ENCODE measurements at places on chromosomes 13 and 19. TPM values are rescaled to one million over a fixed set of nuclear protein-coding genes. Genes with fewer than 3 reads are reported as not detected.

The LSM14A gene
- total RNA-seq: 267 TPM

The MBNL2 gene
- 13.5 TPM for total RNA-seq

The BEST2 gene
- 0.62 TPM for total RNA-seq

The CEACAM4 gene
- total RNA-seq: not detected

The LRFN3 gene
- total RNA-seq: 24.1 TPM

The SMIM44 gene
- total RNA-seq: not detected

The YJEFN3 gene
- 4.4 TPM for total RNA-seq

The CILP2 gene
- total RNA-seq: 0.38 TPM

The CPT1C gene
- 14.4 TPM for total RNA-seq

The MADCAM1 gene
- 0.40 TPM for total RNA-seq

Measured in A549 treated with ZK216348 at 1 μM for 4 hours (cell line).